ENCODE measurements at places on chromosomes 6 and 20.

- DNase-seq = no peak
Observed at GRCh38 chr6:14544666-14545065, 427.1 kb downstream of the CD83 start.

- peak; percentile 35 for DNase-seq
Observed at GRCh38 chr6:45845567-45845966, 170.1 kb downstream of the CLIC5 start.

DNA sequence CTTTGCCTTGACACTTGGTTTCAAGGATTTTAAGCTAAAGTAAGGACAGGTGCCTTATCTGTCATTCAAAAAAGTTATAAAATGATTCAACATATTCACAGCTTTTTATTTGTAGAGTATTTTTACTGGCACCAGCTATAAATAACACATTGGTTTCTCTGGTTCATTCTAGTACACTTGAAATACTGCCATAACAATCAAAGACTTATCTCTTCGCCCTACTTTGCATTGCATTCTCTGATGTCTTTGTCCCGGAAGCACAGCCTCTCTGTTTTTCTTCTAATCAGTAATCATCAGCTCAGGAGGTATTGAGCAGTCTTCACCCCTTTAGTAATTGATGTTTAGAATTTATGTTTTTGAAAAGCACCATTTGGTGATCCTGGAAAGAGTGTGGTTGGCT is 156.4 kb downstream of the PDE10A start:
- no peak for DNase-seq

GRCh38 chr20:11792568-11792953 is 125.1 kb upstream of the BTBD3 start:
- DNase-seq = no peak

- no peak for DNase-seq
Observed at GRCh38 chr6:71033171-71033570, 76.3 kb upstream of the B3GAT2 start.

GRCh38 chr6:39453241-39453640 is 130.7 kb upstream of the KCNK16 start:
- DNase-seq = no peak

- no peak for DNase-seq
Observed at GRCh38 chr6:50143011-50143719, 93.4 kb upstream of the DEFB112 start.

DNA sequence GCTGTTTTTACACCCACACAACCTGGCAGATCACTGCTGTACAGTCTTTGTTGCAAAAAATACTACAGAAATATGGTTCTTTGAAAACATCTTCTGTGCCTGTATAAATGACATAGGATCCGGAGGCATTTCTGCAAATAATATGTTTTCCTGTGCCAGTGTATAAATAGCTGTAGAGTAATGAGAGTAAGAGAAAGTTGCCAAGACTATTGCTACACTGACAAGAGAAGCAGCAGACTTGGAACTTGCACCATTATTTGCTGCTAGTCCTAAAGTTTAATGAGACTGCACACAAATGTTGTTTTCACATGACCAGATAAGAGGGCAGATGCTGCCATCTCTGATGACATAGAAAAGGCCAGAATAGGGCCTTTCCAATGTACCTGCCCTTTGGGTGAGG is 50.0 kb upstream of the DTNBP1 start:
- no peak for DNase-seq

DNA sequence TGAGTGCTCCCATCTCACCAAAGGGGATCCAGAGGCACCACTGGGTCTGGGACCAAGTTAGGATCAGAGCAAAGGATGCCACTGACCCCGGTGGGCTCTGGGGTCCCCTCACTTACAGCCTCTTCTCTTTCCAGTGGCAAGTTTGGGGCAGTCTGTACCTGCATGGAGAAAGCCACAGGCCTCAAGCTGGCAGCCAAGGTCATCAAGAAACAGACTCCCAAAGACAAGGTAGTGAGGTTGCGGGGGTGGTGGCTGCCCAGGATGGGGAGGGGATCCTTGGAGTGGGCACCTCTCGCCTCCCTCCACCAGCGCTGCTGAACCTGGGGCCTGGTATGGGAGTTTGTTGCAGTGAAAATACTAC is 4.9 kb downstream of the MYLK2 start:
- no peak for DNase-seq

DNA sequence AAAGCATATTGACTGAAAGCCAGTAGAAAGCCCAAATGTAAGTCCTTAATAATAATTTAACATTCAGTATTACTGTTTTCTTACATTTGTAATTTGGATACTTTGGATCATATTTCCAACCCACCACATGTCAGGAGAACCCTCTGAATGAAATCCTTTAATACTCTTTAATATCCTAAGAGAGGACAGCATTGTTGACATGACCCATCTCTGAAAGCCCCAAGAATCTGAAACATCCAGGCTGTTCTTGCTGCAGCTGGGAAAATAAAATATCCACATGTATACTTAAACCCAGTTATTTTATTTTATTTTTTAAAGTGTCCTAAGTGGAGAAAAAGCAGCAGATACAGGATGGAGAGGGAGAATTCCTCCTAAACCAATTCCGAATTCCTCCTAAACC is 130.8 kb upstream of the RIPOR2 start:
- no peak for DNase-seq

GRCh38 chr20:1338096-1338495 is 9.2 kb upstream of the SDCBP2 start:
- DNase-seq = no peak

DNA sequence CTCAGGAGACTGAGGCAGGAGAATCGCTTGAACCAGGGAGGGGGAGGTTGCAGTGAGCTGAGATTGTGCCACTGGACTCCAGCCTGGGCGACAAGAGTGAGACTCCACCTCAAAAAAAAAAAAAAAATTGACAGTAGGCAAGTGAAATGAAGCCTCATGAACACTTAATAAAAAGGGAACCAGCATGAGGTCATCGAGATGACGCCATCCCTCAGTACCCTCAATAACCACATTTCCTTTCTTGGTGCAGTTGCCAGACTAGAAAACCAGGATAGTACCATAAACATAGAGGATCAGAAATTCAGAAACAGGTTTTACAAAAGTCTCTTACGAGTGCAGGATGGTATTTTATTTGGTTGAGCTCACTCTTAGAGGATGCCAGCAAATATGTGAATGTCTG is 584.1 kb downstream of the MAFB start:
- no peak for DNase-seq

GRCh38 chr6:106451439-106451838 is 90.9 kb downstream of the CRYBG1 start:
- no peak for DNase-seq

GRCh38 chr6:37207903-37208456 is 38.0 kb downstream of the PIM1 start:
- DNase-seq = peak; percentile 34

DNA sequence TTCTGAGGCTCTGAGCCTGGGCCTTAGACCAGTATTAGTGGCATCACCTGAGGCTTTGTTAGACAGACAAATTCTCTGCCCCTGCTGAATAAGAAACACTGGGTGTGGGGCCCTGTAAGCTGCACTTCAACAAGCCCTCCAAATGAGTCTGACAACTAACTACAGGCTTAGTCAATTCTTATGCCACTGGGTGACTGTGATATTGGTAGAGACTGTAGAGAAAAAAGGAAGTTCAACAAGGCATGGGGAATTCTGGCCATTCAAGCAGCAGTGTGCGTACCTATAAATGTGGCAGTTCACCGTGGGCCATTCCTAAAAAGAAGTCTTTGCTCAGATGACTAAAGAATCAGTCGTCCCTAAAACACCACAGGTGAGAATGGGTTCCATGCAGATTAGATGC is 82.7 kb downstream of the MDN1 start:
- no peak for DNase-seq

- DNase-seq = no peak
Observed at GRCh38 chr20:59508729-59509128, 95.6 kb upstream of the PHACTR3 start.

GRCh38 chr6:93177918-93178317 is 241.4 kb downstream of the EPHA7 start:
- no peak for DNase-seq

DNA sequence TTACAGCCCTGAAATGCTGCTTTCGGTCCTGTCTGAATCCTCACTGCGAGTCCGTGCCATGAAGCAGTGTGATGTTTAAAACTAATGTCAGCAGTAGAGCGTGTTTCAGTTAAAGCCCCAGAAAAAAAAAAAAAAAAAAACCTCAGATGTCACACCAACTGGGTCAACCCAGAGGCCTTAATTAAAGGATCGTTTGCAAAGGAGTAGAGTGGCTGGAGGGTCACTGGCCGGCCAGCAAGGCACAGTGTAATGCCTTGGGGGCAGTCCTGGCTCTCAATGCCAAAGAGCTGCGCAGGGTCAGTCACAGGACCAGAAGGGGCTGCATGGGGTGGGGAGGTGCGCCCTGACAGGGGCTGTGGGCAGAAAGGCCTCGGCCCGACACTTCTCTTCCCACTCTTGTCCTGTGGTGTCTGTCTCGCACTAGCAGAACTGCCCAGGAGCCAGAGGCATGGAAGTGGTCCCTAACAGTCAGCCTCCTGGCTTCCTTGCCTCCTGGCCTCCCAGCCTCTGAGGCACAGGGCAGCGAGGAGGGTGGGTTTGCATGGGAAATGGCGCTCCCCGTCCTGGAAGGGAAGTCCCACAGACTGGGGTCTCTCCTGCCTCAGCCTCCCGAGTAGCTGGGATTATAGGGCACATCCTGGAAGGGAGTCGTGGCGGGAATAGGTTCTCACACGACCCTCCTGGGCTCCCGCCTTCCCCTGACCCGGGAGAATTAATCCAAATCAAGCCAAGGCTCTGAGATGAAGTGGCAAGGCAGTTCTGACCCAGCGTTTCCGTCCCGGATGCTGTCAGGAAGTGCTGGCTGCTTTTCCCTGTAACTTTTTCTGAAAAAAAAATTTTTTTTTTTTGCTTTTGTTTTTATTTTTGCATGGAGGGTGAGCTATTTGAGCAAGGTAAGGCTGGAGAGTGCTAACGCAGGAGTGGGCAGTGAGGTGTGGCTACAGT is 53.7 kb upstream of the MPC1 start:
- DNase-seq = no peak

DNA sequence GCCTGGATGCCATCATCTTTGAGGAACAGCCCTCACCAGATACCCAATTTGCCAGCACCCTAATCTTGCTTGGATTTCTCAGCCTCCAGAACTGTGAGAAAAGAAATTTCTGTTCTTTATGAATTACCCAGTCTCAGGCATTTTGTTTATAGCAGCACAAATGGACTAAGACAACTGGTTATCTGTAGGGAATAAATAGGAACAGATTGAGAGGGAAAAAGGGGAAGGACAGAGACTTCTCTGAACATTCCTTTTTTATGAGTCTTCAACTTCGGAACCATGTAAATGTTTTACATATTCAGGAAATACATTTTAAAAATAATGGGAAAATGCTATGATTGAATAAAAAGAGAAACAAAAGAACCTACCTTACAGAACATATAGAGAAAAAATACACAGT is 20.9 kb downstream of the KCTD20 start:
- no peak for DNase-seq

DNA sequence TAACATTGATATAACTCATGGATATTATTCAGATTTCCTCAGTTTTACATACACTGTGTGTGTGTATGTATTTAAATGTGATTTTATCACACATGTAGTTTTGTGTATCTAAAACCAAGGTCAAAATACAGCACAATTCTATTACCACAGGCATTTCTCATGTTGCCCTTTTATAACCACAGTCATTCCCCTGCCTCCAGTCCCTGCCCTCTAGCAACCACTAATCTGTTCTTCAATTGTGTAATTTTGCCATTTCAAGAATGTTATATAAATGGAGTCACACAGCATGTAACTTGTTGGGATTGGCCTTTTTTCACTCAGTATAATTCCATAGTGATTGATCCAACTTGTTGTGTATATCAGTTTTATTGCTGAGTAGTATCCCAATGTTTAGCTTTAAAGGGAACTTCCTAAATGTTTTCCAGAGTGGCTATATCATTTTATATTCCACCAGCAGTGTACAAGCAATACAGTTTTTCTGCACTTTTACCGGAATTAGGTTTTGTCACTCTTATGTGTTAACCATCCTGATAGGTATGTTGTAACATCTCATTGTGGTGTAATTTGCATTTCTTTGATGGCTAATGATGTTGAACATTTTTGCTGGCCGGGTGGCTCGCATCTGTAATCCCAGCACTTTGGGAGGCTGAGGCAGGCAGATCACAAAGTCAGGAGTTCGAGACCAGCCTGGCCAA is 338.2 kb downstream of the SOX4 start:
- no peak for DNase-seq

GRCh38 chr6:20434766-20435165 is 33.1 kb downstream of the E2F3 start:
- DNase-seq = no peak

DNA sequence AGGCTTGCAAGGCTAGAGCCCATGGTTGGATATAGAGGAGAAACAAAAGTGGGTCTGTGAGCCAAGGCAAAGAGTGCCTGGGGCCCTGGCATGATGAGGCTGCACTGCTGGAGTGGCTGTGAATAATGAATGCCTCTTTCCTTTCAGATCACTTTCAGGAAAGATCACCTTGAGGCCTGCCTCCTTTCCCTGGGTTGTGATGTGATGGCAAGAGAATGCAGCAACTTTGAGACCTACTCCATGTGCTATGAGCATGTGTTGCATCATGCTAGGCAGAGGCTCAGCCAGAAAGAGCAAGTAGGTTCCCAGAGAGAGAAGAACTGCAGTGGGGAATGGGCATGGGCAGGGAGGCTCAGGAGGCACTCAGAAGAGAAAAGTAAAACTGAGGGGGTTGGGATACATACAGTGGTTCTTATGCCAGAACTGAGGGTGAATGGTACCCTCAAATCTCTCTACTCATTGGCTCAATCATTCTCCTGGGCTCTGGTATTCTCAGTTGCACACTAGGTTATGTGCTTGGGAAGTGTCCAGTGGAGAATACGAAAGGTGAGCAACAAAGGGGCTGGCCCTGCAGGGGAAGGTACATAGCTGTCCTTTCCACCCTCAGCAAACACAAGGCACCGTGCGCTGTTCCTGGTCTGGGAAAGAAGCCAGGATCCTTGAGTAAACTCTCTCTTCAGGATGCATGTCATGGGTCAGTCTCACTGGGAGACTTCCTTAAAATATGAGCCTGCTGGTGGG is 45.9 kb downstream of the CD164 start:
- no peak for DNase-seq

- DNase-seq = no peak
Observed at GRCh38 chr20:46085179-46085851, 4.4 kb downstream of the NCOA5 start.

DNA sequence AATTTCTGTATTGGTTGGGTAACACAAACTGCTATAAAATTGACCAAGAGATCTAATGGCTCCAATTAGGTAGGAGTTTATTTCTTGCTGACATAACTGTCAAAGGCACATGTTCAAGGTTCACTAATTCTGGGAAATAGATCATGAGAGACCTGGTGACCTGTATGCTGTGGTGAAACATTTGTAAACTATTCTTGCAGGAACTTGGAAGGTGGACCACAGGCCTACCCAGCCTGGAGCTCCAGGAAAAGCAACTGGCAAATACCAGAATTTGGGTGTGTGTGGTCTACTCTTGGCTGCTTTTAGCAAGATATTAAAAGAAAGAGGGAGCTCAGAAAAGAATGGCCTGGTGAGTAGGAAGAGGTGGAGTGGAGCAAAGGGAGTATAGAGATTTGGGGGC is 184.6 kb downstream of the QKI start:
- DNase-seq = no peak

- DNase-seq = no peak
Observed at GRCh38 chr20:34268851-34269636, 27.8 kb downstream of the ASIP start.

Data from amniotic stem cell (primary cell).